ENCODE measurements at places on chromosomes 7 and 10.

DNA sequence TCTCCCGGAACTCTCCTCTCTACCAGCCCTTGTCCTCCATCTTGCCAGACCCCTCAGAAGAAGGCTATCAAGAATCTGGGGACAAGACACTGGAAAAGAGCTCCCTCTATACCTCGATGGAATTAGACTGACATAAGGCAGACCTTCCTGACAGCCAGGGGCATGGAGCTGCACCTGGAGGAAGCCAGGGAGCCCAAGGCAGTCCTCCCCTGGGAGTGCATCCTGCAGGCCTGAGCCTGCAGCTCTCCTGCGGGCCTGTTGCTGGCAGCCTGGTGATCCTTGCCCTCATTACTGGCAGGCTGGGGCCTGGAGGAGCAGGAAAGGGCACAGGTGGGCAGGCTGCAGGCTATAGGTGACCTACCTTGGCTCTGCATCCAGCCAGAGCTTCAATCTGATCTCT, 323.4 kb downstream of the GRID1 start:
- DNase-seq = no peak

GRCh38 chr7:36372156-36372555, 17.5 kb upstream of the ANLN start:
- no peak for DNase-seq

DNA sequence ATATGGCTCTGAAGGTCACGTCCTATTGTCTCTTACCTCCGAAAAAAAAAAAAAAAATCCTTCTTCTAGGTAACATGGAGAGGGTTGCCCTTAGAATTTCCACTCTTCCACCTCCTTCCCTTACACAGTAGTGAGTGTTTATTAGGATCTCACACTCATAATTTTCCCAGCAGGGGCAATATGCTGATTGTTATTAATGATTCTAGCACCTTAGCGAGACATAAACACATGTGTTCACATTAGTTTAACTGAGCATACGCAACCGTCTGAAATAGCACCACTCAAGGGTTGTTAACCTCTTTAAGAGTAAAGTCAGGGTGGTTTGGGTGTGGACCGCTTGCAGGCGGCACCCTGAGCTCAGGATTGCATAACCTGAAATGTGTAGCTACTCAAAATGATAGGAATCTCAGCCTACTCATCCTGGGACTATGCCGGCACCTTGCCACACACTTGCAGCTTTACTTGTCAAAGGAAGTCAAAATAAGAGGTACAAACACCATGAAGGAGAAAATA, 52.2 kb downstream of the CPEB3 start:
- no peak for DNase-seq

DNA sequence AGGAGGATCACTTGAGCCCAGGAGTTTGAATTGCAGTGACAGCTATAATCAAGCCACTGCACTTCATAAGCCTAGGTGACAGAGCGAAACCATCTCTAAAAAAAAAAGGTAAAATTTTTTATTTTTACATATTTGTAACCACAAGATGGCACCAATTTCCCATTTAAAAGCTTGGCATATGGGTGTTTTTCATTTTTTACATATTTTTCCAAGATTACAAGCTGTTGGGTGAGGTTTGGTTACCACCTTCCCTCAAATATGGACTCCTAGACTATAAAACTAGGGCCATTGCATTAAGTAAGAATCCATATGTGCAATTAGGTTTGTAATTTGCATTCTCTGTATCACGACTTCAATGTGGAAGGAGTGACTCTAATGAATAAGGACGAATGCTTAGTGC, 129.3 kb upstream of the ACBD5 start:
- no peak for DNase-seq

GRCh38 chr10:27911539-27911938, 87.3 kb downstream of the ODAD2 start:
- no peak for DNase-seq

DNA sequence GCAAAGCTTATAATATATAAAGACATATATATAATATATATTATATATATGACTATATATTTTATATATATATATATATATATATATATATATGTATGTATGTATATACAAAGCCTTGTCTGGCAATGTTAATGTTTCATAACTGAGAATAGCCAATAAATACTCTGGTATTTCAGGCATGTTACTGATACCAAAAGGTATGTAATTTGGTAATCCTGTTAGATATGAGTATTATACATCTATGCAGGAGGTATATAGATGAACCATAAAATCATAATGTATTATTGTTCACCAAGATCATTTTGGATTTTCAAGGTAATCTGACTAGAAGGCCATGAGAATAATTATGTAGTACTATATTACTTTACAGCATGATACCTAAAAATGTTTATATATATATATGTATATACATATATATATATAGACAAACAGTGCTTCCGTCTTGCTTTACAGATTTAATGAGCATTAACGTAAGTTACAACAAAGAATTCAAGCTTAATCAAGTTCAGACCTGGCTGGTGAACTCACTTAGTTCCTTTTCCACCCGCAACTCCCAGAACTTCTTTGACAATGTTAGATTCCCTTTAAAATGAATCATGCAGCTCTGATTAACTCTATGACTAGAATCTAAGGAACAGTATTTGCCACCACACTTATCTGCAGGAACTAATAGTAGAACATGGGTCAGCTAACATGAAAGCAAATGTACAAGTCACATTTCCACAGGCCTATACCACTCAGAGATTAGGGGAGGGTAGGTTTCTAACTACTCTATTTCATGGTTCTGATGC, 82.7 kb downstream of the SLC25A13 start:
- DNase-seq = no peak

- peak; percentile 36 for DNase-seq
Observed at GRCh38 chr10:58137813-58138212, 129.9 kb downstream of the IPMK start.

- DNase-seq = no peak
Observed at GRCh38 chr10:55283031-55283430, 482.0 kb upstream of the PCDH15 start.

DNA sequence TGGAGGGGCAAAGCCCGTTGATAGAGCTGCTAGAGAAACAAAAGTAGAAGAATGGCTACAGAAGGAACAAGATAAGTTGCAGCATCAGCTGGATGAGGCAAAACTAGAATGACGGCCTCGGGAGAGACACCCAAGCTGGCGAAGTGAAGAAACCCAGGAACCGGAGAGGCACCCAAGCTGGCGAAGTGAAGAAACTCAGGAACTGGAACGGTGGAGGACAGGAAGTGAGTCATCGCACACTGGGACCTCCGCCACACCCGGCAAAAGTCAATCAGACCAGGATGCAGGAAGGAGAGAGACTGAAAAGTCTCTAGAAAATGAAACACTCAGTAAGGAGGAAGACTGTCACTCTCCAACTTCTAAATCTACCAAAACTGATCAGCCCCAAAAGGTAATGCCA, 133.0 kb upstream of the NEBL start:
- no peak for DNase-seq

- no peak for DNase-seq
Observed at GRCh38 chr7:39623732-39624441, 515 bp downstream of the RALA start.

DNA sequence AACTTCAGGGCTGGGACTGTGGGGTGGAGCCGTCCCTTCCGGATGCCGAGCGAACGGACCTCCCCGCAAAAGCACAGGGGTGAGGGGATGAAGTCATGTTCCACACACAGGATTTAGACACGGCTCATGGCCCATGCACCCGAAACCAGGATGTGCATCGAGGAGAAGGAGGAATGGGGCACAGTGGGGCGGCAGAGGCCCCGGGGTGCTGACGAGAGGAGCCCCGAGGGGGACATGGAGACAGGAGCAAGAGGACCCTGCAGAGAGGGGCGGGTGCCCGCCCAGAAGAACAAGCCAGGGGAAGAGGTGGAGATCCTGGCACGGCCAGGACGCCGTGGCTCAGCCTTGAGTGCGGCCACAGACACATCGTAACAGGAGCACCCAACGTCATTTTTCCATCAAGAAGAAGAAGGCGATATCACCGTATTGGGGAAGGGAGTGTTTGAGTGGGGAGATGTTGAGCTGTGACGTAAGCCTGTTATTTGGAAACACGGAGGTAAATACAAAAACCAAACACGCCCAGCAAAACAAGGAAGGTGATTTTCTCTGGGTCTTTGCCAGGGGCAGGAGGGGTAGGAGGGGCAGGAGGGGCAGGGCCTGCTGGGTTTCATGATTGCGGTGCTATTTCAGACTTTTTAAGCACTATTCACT, 25.3 kb upstream of the FOXL3 start:
- no peak for DNase-seq

DNA sequence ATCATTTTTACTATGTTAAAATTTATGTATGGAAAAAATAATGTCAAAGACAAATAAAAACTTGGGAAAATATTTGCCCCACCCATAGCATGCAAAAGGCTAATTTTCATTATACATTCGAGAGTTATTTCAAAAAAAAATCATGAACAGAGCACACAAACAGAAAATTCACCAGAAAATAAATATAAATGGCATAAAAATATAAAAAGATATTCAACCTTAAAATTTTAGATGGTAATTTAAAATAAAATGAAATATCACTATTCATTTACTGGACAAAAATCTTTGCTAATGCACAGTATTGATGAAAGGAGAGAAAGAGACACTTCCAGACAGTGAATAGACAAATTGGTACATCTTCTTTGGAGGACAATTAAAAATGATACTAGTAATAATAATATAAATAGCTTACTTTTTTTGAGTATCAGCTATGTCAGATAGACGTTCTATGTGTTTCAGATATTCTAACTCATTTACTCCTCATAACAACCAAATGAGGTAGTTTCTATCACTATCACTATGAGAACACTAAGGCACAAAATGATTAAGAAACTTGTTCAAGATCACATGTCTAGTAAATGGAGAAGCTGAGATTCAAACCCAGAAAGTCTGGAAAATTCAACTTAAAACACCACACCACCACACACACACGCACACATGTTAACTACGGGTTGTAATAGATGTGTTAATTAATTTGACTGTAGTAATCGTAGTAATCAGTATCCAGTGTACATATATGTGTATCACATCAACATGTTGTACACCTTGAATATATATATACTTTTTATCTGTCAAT, 63.0 kb downstream of the CCDC71L start:
- no peak for DNase-seq

DNA sequence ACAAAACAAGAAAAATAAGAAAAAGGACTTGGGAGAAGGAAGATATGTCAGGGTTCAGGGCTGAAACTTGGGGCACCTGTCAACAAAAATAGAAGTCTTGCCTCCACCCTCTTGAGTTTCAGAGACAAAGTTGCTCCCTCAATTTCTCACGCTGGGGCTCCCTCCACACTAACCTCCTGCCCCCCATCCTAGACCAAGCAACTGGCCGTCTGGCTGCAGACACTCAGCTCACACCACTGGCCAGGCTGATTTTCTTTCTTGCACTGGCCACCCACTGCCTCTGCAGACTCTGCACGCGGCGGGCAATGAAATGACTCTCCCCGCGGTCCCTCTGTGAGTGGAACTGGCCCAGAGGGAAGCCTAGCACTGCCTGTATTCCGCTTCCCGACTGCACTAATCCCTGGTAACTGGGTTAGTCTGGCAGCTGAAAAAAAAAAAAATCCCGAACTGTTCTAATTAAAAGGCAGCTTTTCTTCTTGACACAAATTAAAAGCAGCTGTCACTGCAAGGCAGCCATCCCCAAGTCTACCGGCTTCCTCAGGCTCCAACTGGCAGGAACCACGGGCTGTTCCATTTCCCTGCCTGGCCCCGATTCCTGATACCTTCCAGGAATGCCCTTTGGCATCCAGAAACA, 83.5 kb downstream of the SPDYE5 start:
- DNase-seq = peak; percentile 1

DNA sequence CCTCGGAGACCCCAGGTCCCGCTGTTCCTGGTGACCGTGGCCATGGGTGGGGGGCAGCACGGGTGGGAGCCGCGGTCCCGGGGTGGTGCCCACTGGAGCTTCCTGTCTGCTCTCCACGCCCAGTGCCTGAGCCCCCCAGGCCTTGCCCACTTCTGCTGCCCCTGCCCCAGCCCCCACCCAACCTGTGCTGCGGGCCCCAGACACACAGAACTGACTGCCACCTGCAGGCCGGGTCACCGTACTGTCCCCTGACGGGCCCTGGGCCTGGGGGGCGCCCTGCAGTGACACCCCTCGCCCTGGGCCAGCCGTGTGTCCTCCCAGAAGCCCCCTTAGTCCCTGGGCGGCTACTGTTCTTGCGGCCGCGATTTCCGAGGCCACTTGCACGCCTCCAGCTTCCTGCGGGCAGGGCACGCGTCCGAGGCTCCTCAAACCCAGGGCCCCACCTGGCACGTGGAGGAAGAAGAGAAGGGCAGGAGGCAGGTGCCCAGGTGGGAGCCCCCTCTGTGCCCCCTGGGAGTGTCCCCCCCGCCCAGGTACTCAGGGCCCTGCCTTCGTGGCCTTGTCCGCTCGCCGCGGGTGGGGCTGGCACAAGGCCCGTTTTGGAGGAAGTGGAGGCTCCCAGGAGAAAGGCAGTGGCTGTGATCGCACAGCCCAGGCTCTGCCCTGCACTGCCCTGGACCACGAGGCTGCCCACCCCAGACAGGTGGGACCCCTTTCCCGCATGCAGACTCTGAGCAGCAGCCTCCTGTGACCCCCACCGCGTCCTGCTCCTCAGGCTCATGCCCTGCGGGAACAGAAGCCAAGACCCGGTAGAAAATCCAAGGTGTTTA, 10.4 kb downstream of the TMEM184A start:
- no peak for DNase-seq

GRCh38 chr10:78892338-78893176, 176.2 kb upstream of the ZMIZ1 start:
- no peak for DNase-seq

DNA sequence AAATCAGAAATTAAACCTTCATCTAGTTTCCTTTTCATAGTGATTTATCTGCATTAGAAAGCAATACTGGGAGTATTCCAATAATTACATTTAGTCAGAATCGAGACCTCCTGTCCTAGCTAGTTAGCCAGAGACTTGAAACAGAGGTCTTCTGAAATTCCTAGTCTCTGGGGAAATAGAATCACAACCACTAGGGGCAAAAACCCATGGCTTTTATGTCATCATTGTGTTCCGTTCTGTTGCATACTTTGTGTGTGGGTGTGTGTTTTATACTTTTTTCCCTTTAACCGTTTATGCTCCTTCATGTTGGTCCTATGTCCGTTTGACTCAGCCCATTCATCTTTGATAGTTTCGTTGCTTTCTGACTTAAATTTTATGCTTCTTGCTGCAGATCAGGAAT, 79.8 kb downstream of the RALA start:
- DNase-seq = no peak

GRCh38 chr10:47371629-47372485, 12.2 kb downstream of the ZNF488 start:
- no peak for DNase-seq

GRCh38 chr10:57482259-57482658, 785.4 kb downstream of the IPMK start:
- no peak for DNase-seq

Data from NCI-H446 (cell line).